ENCODE measurements at places on chromosomes 2 and 18.

DNA sequence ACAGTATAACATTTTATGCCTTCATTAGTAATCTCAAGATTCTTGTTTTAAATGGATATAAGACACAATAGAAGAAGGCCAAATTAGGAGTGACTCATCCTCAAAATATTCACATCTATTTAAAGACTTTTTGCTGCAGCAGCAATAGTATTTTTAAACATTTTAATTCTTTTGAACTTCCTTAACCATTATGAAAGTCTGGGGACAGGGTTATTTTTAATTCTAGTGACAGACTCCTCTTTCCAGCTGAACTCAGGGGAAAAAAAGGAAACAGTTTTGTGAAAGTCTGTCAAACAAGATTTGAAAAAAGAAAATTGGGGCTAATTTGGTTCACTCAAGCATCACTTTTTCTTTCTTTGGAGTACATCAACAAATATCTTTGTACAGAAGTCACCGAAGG, 541.8 kb downstream of the NUP35 start:
- DNase-seq = no peak

- no peak for DNase-seq
Measured at GRCh38 chr2:221553333-221553732, 18.8 kb downstream of the EPHA4 start.

GRCh38 chr18:13487237-13487636, 239.1 kb downstream of the FAM210A start:
- DNase-seq = no peak

- no peak for DNase-seq
Measured at GRCh38 chr2:147482916-147483669, 361.7 kb upstream of the ACVR2A start.

- DNase-seq = no peak
Measured at GRCh38 chr2:129239141-129239540, 740.3 kb upstream of the RAB6C start.

DNA sequence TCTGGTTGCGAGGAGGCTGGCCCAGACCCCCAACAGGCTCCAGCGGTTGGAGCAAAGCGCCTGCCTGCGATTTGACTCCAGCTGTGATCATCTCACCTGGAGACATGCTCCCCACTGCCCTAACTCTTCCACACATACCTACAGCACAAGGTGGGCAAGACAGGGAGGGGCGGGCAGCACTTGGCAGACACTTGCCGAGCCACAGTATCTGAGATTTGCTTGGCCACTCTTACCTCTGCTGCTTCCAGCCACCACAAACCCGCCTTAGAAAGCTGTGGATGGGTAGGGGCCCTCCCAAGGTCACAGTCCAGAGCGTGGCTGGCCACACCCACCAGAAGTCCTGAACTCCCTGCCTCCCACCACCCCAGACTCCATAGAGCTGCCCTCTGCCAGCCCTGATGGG, 8.2 kb downstream of the CYP26B1 start:
- DNase-seq = no peak

DNA sequence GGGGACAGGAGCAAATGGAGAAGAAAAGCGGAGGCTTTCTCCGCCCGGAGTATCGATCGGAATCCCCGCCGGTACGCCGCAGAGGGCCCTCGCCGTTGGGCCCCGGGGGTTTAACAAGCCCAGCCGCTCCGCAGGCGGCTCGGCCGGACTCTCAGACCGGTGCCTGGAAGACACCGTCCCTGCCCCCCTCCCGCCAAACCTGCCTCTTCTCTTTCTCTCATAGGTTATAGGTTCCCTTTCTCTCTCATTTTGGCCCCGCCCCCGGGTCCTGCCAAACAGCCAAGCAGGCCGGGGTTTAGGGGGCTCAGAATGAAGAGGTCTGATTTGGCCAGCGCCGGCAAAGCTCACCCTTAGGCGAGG, 4.4 kb downstream of the ONECUT2 start:
- DNase-seq = no peak

GRCh38 chr18:6757931-6758330, 28.4 kb downstream of the ARHGAP28 start:
- no peak for DNase-seq

DNA sequence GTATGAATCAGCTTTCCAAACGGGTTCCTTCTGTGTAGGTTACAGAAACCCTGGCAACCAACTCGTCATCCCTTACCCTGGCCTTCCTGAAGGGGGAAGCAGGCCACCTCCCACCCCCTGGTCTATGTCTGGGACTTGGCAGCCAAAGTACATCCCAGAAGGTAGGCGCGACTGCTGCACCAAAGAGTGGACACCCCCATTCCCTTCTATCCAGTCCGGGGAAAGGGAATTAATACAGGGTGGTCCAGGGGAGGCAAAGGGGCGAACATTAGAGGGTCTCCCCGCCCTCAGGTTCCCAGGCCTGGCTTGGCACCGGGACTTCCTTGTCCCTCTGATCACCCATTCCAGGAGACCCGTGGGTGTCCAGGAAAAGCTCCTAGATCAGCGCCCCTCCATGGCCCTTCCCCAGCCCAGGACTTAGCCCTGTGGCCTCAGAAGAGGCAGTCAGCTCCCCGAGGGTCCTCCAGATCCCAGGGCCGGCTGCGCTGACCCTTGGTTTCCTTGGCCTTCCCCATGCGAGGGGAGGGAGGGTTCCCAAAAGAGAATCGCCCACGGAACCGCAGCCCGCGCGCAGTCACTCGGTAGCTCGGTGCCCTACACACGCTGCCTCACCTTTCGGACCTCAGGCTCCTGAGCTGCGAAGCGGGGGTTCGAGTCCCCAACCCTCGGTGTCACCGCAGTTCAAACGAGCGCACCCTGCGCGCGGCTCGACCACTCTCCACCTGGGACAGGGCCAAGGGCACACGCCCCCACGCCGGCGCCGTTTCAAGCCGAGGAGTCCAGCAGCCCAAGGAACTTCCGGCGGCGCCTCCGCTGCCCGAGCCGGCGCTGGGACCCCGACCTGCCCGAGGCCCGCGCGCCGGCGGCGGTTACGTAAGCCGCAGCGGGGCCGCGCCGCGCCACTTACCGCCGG, at the start of gene PER2:
TSS of gene PER2 (minus strand) at position 874 of the 913 bp plus-strand sequence. CDS start 10,674 bp downstream, outside the sequence.
- DNase-seq = peak; percentile 50

DNA sequence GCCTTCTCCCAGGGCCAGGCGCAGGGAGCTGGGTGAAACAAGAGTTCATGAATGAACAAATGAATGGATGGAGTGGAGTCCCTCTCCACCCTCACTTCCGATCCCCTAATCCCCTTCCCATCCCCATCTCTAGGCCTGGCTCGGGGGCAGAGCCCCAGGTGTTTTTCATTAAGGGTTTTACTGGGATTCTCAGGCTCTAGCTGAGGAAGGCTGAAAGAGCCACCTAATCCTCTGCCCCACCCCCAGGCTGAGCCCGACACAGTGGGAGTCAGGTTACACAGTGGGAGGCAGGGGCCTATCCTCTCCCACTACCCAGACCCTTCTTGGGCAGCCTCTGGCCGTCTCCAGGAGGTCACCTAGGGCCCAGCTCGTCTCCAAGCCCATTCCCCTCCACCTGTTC, 36.1 kb downstream of the SDC1 start:
- DNase-seq = no peak

GRCh38 chr2:240988571-240989271, 9.7 kb upstream of the SNED1 start:
- no peak for DNase-seq

- no peak for DNase-seq
Measured at GRCh38 chr2:20675701-20676352, 8.9 kb downstream of the GDF7 start.

DNA sequence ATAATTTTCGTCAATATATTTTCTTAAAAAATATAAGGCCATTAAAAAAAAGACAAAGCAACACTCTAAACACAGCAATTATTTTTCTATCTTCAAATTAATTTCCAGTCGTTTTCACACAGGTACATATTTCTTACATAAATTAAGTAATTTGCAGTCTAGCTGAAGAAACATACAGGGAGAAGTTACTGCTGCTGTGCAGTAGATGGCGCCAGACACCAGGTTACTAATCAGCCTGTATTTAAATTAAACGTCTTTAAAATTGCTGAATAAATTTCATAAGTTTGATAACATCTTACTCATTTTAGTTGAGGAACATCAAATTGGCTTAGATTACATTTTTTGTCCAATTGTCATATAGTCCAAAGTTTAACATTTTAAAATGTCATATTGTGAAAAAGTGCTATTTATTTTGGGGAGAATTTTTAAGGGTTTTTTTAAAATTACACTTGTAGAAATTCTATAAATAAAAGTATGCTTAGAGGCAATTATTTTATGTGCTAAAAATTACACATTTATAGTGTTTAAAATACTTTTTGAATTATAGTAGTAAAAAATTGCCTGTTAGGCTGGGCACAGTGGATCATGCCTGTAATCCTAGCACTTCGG, 88.4 kb downstream of the PMAIP1 start:
- peak; percentile 21 for DNase-seq

DNA sequence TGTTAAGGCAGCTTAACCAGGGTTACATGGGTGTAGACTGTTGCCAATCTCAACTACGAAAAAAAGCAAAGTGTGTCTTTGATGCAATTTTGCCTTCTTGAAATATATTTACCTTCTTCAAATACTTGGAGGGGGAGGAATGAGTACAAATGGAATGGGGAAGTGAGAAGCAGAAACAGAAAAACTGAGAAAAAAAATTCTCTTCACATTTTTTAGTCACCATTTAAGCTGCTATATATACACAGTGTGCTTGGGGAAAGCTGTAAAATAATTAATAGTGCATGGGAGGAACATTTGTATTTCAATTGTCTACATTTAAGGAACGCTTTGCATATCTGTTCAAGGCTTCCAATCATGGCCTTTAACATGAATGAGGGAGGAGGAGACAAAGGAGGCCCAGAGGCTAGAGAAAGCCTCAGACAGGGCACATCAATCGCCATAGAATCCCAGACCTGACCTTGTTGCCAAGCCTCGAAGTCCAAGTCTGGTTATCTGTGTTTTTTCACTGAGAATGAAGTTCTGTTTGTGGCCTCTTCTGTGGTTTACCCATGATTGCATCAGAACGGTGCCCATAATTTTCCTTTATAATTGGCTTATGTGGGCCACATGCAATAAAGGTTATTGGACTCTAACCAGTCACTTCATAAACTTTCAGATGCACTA, 158.6 kb downstream of the PIK3C3 start:
- no peak for DNase-seq

GRCh38 chr2:30663321-30663720, 143.9 kb downstream of the CAPN13 start:
- DNase-seq = no peak

- no peak for DNase-seq
Measured at GRCh38 chr2:96890726-96891385, 21.0 kb upstream of the SEMA4C start.

Measured in stimulated activated naive CD4-positive, alpha-beta T cell treated with Interleukin-2 at 50 U/mL for 16 hours (primary cell).